ENCODE measurements at places on chromosomes 1 and 21.

- no peak for DNase-seq
Observed at GRCh38 chr1:228424685-228425660, 8.3 kb upstream of the TRIM17 start.

GRCh38 chr1:85569122-85569521, 11.4 kb upstream of the CCN1 start:
- peak; percentile 78 for DNase-seq

GRCh38 chr1:239858057-239858456, 233.6 kb upstream of the FMN2 start:
- peak; percentile 30 for DNase-seq

GRCh38 chr1:190602325-190602724, 124.7 kb upstream of the BRINP3 start:
- no peak for DNase-seq

- no peak for DNase-seq
Observed at GRCh38 chr1:40379785-40380452, 6.4 kb downstream of the SMAP2 start.

GRCh38 chr1:205435578-205436573, 14.0 kb upstream of the LEMD1 start:
- no peak for DNase-seq

DNA sequence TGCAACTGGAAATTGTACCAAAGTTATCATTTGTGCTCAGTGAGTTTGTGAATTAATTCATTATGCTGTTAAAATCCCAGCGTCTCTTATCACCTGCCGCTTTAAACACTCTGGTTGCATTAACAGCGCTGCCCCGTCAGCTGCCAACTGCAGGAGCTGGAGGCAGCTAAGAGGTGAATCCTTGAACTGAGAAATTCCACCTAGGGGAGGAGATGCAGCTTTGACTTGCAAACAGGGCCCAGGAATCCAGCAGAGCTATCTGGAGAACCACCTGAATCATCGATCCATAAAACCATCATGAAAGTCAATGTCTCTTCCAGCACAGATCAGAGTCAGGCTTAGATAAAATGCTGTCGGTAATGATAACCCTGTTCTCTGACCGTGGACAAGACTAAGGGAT, 140.7 kb upstream of the PTBP2 start:
- no peak for DNase-seq

- peak; percentile 80 for DNase-seq
Observed at GRCh38 chr1:36420836-36421317, 23.2 kb upstream of the LSM10 start.

GRCh38 chr1:156389311-156389710, 20.3 kb downstream of the RHBG start:
- no peak for DNase-seq

DNA sequence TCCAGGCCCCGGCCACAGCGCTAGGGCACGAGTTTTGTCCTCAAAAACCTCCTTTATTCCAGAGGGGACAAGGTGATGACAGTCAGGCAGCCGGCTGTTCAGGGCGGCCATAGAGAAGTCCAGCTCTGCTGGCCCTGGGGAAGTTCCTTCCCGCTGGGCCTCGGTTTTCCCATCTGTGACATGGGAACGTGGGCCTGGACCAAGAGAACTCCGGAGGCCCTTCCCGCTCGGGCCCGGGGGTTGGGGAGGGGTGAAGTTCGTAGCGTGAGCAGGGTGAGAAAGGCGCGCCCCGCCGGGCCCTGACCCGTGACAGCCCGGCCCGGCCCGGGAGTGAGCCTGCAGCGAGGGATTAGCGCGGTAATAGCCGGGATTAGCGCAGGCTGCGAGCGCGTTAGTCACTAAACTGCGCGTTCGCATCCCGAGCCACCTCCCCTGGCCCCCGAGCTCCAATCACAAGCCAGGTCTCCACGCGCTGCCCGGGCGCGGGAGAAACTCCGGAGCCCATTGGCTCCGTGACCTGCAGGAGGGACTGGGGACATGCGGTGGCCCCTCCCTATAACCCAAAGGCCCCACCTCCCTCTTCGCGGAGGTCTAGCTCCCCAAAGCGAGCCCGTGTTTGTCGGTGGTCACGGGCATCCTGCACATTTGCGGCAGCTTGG, 29.8 kb upstream of the PADI2 start:
- DNase-seq: no peak

DNA sequence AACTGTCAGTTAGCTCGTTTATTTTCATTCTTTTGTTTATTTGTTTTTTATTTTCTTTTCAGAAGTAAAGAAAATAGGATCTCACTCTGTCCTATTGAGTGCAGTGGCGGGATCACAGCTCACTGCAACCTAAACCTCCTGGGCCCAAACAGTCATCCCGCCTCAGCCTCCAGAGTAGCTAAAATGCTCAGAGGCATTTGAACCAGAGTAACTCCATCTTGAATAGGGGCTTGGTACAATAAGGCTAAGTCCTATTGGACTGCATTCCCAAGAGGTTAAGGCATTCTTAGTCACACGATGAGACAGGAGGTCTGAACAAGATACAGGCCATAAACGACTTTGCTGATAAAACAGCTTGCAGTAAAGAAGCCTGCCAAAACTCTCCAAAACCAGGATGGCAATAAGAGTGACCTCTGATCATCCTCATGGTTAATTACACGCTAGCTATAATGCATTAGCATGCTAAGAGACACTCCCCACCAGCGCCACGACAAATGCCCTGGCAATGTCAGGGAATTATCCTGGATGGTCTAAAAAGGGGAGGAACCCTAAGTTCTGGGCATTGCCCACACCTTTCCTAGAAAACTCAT, 13.1 kb upstream of the COP1 start:
- DNase-seq: no peak

DNA sequence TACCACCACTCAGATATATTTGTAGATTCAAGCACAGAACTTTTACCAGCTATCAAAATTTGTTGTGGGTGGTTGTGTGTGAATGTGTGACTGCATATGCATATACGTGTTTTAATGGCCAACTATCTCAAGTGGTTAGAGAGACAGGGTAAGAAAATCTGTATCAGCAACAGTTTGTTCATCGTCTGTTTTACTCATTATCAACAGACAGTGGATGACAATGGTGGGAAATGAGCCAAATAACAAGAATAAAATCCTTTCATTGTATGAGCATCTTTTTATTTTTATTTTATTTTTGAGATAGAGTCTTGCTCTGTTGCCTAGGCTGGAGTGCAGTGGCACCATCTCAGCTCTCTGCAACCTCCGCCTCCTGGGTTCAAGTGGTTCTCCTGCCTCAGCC, 22.7 kb upstream of the DYNLT5 start:
- DNase-seq: no peak

- peak; percentile 97 for DNase-seq
Observed at GRCh38 chr1:168504064-168504837, 39.5 kb downstream of the XCL2 start.

DNA sequence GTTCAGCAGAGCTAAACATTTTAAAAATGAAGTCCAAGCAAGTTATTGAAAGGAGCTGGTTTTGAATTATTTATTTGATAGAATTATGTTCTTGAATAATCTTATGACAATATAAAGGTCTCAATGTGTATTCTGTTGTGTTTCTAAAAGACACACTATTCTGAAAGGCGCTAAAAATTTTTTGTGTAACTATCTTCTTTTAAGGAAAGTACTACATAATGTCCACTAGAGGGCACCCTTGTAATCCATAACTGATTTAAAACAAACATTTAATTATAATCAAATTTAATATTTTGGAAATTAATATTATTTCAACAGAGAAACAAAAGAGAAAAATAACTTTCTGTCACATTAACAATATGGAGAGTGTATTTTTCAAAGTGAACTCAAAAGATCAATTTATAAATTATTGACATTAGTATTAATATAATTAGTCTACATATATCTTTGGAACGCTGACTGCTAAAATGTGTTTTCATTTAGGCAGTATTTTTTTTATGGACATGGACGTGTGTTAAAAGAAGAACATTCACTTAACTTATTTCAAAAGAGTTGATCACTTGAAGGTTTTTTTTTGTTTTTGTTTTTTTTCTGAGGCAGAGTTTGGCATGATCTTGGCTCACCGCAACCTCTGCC, 248.4 kb downstream of the DENND1B start:
- DNase-seq: peak; percentile 32

DNA sequence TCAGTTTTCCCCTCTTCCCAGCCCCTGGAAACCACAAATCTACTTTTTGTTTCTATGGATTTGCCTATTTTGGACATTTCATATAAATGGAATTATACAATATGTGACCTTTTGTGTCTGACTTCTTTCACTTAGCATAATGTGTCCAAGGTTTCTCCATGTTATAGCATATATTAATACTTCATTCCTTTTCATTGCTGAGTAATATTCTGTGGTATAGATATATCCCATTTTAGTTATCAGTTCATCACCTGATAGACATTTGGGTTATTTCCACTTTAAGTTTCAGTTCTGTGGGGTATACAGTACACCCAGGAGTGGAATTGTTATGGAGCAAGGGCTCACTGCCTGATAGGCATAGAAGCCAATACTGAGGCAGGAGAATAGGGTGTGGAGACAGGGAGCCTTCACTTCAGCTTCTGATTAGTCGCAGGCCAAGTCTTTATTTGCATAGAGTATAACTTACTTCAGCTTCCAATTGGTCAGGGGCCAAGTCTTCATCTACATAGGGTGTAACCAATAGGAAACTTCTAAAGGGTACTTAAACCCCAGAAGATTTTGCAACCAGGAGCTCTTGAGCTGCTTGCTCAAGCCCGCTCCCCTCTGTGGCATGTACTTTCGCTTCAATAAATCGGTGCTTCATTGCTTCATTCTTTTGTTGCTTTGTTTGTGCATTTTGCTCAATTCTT, 8.3 kb upstream of the NVL start:
- DNase-seq: peak; percentile 36

- peak; percentile 69 for DNase-seq
Observed at GRCh38 chr21:38219049-38219628, 37.7 kb upstream of the KCNJ15 start.

DNA sequence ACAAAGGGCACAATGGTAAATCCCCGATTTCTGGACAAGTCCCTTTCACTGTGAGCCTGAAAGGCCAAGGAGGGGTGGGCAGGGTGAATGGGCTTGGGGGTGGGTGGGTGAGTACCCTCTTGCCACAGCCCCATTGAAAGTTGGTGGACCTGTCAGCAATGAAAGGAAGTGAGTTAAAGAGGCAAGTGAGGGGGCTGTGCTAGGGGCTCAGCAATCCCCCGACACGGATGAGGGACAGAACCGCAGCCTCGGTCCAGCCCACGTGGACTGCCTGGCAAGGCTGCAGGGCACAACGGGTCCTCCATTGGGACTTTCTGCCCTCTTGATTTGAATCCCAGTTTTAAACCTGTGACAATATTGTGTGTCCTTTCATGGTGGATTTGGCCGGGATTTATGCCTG, 255.3 kb downstream of the FOXD2 start:
- no peak for DNase-seq

DNA sequence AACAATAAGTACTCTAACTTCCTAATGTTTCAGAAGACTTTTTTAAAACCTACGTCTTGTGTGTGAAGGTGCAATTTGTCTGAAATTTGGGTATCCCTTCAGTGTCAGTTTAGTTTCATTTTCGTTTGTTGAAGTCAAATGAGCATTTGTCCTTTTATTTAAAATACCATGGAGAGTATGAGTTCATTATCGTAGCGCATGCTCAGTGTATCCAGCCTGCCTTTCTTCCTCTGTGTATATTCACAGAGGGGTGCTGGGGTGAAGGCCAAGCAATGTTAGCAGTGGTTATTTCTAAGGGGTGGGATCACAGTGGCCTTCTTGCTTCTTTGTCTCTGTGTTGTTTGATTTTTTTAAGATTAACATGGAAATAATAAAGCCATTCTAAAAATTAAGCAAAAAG, 43.2 kb downstream of the CNN3 start:
- DNase-seq: peak; percentile 46

DNA sequence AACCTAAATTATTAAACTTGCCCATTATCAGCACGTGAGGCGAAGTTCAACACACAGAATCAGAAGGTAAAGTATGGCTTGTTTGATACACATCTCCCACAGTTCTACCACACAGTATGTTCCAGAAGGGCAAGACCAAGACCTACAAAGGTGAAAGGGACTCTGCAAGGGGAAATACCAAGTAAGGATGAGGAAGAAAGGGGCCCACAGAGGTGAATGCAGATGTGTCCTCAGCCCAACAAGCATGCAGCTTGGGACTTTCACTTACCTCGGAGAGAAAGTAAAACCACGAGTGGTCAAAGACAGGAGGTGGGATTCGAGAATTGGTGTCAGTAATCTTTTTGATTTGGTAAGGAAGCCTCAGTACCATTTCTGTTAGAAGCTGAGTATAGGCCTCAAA, 85.8 kb downstream of the UBR4 start:
- no peak for DNase-seq

DNA sequence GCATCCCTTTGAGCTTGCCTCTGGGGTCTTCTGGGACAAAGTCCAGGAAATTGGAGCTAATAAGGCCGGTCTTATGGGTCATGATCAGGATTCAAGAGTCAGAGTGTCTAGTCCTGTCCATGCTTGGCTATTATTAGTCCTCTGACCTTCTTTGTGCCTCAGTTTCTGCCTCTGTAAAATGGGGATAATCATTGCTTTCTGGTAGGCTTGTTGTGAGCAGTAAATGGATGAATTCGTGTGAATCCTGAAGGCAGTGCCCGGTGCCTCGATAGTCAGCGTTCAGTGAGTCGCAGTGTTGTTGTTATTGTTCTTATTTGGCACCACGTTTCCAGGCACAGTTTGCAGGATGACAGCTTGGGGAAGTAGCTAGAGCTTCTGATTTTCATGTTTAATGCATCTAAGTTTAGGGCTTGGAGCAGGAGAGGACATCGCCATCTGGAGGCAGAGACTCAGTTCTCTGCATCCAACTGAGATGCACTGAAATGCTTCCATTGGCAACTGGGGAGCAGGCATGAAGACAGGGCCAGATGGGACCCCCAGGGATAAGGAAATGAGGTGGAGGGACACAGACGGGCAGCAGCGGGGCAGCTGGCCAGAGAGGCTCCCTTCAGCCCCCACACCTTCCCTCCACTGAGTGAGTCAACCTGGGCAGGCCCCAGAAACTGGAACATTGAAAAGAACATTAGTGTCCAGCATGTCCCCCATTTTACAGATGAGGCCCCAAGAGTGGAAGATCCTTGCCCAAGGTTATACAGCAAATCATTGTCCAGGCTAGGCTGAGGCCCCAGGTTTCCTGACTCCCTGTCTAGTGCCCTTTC, 160.3 kb downstream of the PTPRU start:
- DNase-seq: no peak
